MG63 (cell line): ENCODE measurements at places on chromosomes 6 and 20. TPM values are rescaled to one million over a fixed set of nuclear protein-coding genes. Genes with fewer than 3 reads are reported as not detected.

- DNase-seq: no peak
Observed at GRCh38 chr6:97919631-97920030, 636.6 kb upstream of the MMS22L start.

DNA sequence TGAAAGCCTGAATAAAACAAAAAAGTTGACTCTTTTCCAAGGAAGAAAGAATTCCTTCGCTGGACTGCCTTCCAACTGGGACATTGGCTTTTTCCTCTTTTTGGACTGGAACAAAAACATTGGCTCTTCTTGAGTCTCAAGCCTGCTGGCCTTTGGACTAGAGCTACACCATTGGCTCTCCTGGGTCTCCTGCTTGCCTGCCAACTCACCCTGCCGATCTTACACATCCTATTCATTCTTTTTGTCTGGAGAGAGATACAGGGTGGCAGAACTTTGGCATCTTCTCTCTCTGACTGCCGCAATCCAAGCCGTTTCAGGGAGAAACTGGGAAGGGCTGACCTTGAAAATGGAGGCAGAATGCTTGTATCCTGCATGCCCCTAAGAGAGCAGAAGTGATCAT, 20.2 kb downstream of the DDO start:
- no peak for DNase-seq

DNA sequence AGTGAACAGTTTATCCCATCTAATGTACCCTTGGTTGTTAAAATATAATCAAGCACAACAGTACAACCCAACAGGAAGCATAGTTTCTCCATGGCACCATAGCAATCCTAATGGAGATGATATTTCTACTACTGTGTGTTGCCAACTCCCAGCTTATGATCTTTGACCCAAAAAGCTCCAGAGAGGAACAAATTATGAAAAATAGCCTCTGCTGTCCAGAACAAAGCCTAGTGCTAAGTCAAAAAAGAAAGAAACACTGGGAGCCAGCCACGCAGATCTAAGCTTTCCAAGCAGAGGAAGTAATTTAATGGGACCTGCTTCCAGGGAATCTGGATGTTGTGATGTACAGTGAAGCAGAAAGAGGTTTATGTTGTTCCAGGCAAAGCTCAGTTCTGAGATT, 52.2 kb upstream of the TASP1 start:
- no peak for DNase-seq

SLC22A2 gene
- total RNA-seq: not detected in 2 replicates

ENPP1 gene
- total RNA-seq: 0.91 and 3.1 TPM in 2 replicates

HLA-DPA1 gene
- total RNA-seq: 0.59 and 2.5 TPM in 2 replicates
